Caki2 (cell line): ENCODE measurements at places on chromosomes 4 and X. TPM values are rescaled to one million over a fixed set of nuclear protein-coding genes. Genes with fewer than 3 reads are reported as not detected.

TMEM144 gene
- 17.0 and 25.4 TPM in 2 replicates for total RNA-seq

GRCh38 chr4:55635282-55635681 is 816 bp downstream of the NMU start:
- no peak for DNase-seq

- no peak for DNase-seq
These were observed 822.3 kb upstream of the TENM3 start for GRCh38 chr4:181420950-181421349.

DNA sequence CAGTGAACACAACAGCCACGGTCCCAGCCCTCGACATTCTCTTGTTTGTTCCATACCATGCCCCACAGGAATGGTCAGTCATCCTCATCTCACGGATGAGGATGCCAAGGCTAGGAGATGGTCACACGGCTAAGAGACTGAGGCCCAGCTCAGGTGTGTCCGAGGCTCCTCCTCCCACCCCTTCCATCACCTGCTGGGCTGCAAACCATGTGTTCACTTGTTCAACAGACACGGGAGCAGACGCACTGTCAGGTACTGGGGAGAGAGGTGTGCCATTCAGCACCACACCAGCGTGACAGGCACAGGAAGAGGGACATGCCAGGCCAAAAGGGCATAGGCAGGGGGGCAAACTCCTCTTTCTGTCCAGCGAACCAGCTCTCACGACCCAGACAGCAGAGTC is 45.9 kb downstream of the ABLIM2 start:
- DNase-seq = no peak

GRCh38 chr4:112545346-112545745 is 29.4 kb upstream of the NEUROG2 start:
- DNase-seq = no peak

GRCh38 chr4:170139764-170140163 is 50.0 kb upstream of the AADAT start:
- DNase-seq = no peak

ASB5 gene
- not detected in 2 replicates for total RNA-seq

GRCh38 chrX:77118686-77119085 is 328.5 kb upstream of the FGF16 start:
- no peak for DNase-seq

GRCh38 chr4:24203926-24204325 is 314.1 kb upstream of the PPARGC1A start:
- no peak for DNase-seq

- no peak for DNase-seq
These were observed 65.8 kb downstream of the SLC9A7 start for GRCh38 chrX:46693149-46693548.

BEX5 gene
- total RNA-seq = 0.64 and 0.78 TPM in 2 replicates

PRR32 gene
- total RNA-seq = not detected in 2 replicates

GRCh38 chr4:70559211-70559830 is 32.7 kb upstream of the AMBN start:
- DNase-seq = peak; percentile 37

- DNase-seq = no peak
These were observed 123.0 kb upstream of the AP1S2 start for GRCh38 chrX:15977644-15978043.

GRCh38 chr4:90445380-90445779 is 318.2 kb downstream of the CCSER1 start:
- no peak for DNase-seq
